DMS79 (cell line): ENCODE measurements at places on chromosomes 12 and 14.
A peak's percentile ranks its signal among the peaks of the same experiment; 100 is the strongest.

DNA sequence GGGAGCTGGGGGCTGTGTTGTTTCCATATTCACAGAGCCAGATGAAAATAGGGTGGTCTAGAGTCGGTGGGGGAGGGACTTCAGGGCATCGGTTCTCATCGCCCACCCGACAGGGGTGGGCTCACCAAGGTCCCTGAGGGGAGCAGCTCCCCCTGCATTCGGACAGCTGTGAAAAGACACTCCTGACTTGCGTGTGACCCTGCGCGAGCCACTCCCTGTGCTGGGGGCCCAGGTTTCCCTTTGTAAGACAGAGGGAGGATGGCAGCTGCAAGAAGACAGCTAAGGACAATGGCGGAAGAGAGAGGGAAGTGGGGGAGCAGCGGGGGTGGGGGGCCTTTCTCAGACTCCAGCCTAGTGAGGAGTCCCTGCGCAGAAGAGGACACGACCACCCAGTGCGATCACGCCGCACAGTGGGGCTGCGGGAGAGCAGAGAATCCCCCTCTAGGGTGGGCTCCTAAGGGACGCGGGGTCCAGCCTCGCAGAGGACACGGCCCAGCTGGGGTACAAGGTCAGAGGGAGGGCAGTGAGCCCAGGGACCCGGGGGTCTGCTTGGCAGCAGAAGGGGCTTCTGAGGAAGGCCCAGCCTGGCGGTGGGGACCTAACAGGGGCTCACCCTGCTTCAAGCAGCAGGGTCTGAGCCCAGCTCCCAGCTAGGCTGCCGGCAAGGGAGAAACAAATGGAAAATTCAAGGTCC is 326.9 kb upstream of the DIO3 start:
- no peak for DNase-seq

- peak; percentile 34 for DNase-seq
Observed at GRCh38 chr14:104136472-104137296, 1.7 kb upstream of the KIF26A start.

DNA sequence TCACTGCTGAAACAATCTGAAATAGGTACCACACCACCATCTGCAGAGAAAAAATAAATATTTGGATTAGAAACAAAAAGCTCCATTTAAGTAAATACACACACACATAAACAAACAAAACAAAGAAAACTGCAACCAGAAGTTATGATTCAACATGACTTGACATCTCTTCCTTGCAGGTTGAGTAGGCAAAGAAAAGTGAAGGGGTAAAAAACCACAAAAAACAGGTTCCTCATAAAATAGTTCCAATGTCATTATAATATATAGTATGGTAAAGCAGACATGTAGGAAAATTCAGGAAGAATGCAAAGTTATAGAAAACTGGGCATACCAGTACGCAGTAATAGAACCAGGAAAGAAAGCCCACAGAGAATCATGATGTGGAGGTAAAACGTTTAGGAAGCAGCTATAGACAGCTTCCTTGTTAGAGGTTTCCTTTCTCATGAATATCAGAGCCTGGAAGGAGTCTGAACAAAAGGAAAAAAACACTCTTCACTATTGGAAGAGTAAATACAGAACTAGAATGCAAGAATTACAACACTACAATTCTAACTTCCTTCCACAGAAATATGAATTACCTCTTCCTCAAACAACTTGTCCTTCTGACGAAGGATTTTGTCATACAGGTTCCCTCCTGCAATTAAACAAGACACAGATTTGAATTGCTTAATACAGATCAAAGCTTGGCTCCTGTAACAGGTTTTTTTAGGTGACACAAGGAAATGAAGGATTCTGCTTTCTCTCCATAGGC is 6.1 kb downstream of the NEK9 start:
- DNase-seq = no peak

- peak; percentile 77 for DNase-seq
Observed at GRCh38 chr14:90697577-90698206, 118.5 kb downstream of the TTC7B start.

DNA sequence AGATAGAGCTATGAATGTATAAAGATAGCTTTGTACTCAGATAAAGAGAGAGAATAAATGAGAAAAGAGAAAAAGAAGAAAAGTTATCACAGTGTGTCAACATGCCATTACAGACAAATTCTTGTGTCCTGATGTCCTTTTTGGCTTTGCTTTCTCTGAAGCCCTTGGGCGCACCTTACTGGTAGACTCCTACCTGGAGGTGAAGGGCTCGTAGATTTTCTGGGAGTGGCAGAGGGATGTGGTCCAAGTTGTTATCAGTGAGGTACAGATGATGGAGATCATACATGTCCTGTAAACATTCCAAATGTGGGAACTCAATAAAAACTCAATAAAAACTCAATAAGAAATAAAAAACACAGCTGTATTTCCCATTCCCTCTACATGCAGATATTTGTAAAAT is 14.9 kb upstream of the CCER1 start:
- no peak for DNase-seq

GRCh38 chr12:86148612-86149011 is 107.6 kb downstream of the MGAT4C start:
- DNase-seq = no peak

GRCh38 chr12:69007101-69007854 is 74.3 kb upstream of the CPM start:
- peak; percentile 58 for DNase-seq

- DNase-seq = no peak
Observed at GRCh38 chr14:51716610-51717009, 64.9 kb downstream of the FRMD6 start.

DNA sequence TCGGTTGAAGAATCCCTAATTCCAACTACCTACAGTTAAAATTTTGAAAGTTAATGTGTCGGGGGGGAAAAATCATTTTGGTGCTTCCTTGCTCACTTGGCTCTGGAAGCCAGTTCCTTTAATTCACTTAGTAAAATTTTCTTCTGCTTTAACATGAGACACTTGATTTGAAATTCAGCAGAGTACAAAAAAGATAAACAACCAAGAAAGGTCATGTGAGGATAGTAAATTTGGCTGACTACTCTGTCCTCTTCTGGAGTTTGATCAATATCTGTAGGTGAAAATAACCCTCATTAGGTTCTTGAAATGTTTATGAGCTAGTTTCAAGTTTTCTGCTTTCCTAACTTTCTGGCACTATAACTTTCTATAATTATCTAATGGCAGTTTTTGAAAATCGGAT is 43.4 kb downstream of the KCNJ8 start:
- no peak for DNase-seq

GRCh38 chr12:42498549-42499247 is 90.8 kb downstream of the PRICKLE1 start:
- DNase-seq = no peak

DNA sequence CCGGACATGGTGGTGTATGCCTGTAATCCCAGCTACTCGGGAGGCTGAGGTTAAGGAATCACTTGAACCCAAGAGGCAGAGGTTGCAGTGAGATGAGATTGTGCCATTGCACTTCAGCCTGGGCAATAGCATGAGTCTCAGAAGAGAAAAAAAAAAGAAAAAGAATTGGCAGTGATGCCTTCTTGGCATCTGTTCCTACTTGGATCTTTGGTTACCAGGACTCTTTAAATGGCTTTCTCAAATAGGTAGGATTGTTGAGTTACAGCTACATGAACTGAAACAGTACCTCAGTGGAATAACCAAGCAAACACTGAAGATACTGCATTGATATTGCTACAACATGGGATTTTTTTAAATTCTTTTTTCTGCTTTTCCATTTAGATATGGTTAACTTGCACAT is 136.8 kb downstream of the SAMD4A start:
- no peak for DNase-seq

DNA sequence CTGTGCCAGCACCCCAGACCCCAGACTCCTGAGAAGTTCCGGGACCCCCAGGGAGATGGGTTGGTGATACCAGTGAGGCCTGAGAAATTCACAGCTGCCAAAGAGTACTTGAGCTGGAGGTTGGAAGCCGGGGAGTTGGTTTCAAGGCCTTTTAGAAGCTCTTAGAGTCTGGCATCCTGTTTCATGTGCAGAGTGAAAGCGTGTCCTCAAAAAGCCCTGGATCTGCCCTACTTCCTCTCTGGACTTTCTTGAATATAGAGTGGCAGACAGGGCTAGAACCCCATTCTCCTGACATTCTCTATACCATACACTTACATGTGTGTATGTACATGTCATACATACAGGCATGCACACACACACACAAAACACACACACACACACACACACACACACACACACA is 31.3 kb upstream of the PPM1A start:
- peak; percentile 50 for DNase-seq

- DNase-seq = no peak
Observed at GRCh38 chr12:87491089-87491488, 538.1 kb downstream of the C12orf50 start.

GRCh38 chr12:25979563-25979962 is 21.1 kb downstream of the RASSF8 start:
- no peak for DNase-seq

DNA sequence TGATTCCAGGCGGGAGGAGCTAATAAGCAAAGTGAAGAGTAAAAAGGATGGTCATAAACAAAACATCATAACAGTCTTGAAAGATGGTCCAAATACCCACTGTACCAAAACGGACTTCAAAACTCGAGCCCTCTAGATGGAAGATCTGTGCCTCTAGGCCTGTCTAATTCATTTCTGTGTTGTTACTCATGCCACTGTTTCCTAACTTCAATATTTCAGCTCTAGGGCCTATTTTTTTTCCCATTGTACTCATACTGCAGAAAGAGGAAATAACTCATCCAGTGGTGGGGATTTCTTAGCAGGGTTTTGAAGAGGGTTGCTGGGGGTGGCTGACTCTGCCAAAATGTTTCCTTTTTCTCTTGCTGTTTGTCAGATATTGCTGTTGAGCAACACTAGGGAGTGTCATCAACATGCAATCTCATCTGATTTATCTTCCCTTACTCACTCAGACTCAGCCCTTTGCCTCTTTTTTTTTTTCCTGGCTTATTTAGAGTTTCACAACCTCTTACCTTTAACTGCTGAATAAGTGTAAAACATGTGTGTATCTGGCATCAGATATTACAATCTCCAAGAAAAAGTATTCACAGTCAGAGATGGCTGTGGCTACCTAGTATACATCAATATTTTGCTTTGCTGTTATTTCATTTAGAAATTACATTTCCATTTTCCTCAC is 189.6 kb downstream of the DUSP6 start:
- no peak for DNase-seq
